Activated T-cell treated with anti-CD3 and anti-CD28 coated beads, Interleukin-2, amount 50 U/mL, for 48 hours (primary cell): ENCODE measurements at places on chromosomes 7 and 10.

DNA sequence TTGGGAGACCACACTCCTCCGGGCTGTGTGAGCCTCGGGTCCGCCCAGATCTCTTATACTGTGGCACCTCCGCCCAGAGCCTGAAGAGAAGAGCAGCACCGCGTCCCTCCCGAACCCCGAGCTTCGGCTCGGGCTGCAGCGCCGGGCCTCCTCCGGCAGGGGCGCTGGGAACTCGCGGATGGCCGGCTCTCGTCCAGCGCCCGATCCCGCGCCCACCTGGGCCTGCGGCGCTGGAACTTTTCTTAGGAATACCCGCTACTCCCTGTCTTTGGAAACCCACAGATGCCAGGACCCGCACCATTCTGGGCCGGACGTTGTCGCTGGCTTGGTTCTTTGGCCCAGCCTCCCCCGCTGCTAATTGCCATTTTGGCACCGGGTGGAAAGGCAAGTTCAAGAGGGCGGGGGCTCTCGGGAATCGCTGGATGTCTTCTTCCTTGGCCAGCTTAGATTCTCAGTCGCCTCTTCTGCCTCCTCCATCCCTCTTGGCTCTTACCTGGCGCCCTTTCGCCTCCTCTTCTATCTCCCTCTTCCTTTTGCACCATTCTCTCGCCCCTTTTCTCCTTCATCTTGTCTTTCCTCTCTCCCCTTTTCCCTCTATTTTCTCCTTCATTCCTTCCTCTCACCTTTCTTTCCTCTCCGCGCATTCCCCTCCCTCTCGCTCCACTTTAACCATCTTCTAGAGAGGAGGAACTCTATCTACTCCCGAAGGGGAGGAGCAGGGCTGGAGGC is 2.1 kb upstream of the SORCS3 start:
- DNase-seq, result peak; percentile 20

- no peak for DNase-seq
Measured at GRCh38 chr7:150489782-150490181, 24.9 kb upstream of the GIMAP7 start.

GRCh38 chr7:82124445-82124844 is 319.1 kb downstream of the CACNA2D1 start:
- DNase-seq, result no peak

- no peak for DNase-seq
Measured at GRCh38 chr7:22357311-22358175, 589 bp upstream of the RAPGEF5 start.

DNA sequence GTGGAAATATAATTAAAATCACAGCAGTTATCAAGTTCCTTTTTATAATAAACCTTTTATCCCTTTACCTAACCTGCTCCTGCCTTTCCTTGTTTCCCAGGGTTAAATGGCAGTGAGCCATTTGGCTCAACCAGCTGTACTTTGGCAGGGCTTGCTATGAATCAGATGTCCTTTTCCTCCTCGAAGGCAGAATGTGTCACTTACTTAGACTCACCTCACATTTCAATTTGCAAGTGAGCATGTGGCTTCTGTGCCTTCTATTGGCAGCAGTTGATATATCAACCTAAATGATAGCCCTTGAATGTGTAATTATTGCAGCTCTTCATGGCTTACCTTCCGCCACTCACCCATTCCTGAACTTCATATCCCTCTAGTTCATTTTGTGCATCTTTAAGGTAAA is 301.7 kb downstream of the CSTF2T start:
- DNase-seq, result no peak

GRCh38 chr7:139548302-139549028 is 25.0 kb downstream of the CLEC2L start:
- DNase-seq, result no peak

DNA sequence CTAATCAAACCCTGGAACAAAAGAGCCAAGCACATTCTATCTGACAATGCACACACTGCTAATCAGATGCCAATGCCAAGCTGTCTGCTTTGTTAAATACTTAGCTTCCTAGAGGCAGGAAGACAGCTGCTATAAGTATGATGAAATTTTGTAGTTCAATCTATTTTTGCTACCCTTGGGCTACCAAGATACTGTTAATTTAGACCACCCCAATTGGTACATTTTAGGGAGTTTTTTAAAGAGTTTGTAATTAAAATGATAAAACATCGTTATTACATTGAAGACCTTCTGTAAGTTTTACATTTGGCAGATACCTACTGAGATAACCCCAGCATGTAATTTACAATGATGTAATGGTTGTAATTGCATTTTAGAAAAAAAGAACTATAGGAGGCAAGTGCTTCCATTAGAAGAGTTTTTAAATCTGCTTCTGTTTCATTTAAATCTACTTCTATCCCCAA is 268.5 kb downstream of the ADK start:
- no peak for DNase-seq

DNA sequence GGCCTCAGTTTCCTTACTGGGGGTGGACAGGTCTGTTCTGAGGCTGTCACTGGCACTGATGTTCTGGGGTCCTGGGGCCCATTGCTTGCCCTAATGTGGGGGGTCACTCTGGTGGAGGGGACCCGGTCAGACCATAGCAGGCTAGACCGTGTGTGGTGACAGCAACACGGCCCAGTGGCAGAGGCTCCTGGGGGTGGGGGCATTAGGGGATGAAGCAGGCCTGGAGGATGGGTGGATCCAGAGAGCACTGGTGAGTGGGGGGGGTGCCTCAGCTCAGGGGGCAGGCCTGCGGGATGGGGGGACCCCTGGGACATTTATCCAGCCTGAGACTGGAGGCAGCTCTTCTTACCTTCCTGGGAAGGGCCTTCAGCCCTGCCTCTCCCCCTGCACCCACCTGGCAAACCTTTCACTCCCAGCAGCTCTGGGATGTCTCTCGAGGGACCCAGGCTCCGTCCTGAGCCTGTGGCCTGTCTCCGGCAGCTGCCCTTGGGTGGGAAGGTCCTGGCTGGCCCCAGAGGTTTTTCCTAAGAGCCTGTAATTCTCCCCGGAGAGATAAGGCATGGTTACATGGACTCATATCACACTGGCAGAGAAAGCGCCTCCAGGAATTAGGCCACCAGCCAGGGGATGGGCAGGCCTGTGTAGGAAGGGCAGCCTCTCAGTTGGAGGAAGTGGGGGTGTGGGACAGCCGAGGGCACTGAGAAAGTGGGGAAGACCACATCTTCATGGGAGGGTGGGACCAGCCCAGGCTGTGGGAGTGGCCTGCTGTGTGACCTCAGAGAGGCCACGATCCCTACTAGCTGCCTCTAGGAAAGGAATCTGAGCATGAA is 147.7 kb downstream of the UBE2H start:
- DNase-seq, result no peak

DNA sequence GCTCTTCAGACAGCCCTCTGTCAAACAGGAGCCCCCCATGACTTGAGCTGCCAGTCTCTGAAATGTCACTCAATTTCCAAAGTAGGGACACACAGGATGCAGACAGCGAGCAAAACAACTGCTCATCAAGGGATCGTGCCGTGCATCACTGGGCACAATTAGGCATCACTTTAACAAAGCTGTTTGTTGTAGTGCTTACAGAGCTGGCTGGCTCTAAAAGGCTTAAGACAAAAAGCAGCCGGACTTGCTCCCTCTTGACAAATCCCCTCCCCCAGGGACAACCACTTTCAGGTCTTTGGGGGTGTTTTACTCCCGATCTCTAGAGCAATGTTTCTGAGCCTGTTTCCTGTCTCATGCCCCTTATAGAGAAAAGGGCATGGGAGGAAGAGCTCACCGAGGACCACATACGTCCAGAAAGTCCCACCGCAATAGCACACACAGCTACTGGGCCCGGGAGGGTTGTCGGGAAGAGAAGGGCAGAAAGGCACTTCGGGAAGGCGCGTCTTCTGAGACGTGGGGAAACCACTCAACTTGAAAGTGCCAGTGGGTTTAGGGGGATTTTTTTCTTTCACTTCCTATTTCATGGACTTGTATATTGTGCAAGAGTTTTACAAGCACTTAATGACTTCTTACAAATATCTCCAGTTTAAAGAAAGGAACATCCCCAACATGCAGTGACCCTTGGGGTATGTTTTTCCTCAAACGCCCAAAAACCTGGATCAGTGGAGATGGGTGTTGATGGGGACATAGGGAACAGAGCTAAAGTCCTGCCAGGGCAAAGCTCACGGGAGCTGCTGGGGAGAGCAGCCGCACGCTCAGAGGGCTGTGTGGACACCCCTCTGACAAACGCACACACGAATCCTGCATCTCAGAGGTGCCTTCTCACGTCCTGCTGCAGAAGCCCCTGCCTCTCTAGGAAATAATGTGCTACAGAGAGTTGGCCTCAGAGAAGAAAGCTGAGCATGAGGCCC is 27.1 kb downstream of the LRRC20 start:
- peak; percentile 41 for DNase-seq

DNA sequence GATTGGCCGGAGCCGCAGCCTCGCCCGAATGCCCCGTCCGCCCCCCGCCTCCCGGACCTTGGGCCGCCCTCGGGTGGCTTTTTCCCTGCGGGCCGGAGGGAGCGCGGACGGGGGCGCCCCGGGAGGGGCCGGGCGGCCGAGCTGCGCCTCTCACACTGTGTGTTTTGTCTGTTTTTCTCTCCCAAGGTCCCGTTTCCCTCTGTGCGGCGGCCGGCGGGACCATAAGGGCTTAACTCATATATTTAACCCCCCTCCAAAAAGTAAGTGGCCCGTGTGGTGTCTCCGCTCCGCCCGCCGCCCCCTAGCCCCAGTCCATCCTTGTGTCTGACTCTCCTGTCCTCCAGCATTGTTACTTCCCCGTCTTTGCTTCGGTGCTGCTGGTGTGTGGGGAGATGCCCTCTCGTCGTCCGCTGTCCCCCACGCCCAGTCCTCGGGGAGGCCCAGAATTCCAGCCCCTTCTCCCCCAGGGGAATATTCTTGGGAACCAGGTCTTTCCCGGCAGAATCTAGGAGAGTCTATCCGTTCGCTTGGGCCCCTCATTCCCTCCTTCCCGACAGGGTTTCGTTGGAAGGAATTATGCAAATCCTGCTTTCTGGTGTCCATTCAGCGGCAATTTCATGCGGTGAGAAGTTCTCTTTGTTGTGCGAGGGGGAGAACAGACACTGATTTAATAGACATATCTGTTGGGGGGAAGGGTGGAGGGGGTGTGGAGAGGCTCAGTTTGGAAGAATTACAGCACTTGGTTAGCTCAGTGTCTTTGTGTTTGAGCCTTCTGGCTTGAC is 1.3 kb downstream of the LCOR start:
- DNase-seq, result peak; percentile 30

DNA sequence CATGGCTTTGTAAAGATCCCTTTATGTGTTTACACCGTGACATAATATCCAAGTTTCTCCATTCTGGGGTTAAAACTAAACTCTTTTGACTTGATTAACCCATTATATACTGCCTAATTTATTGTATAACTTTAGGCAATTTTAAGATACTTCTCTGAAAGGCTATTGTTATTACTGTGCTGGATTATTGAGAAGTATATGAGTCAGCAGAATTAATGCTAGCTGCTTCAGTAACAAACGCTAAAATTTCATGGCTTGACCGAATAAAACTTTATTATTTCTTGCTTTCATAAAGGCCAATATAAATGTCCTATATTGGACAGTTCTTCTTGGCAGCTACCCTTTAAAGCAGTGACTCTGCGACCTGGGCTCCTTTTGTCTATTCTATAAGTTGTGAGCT is 853.9 kb downstream of the SORCS3 start:
- no peak for DNase-seq

DNA sequence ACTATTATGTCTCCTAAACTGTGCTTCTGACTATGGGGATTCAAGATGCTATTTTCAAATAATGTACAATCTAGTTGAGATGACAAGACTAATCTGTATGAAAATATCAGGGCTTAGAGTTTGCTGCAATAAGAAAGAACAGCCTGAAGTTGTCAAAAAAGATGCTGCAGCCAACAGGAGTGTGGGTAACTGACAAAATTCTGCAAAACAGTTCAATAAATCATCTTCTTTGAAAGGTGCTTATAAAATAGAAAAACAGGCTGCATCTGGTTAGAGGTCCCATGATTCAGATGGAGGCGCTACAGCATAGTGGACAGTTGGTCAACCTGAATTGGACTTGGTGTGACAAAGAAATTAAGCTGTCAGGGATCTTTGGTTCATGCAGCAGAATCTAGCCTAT is 511.0 kb downstream of the XPNPEP1 start:
- DNase-seq, result no peak

DNA sequence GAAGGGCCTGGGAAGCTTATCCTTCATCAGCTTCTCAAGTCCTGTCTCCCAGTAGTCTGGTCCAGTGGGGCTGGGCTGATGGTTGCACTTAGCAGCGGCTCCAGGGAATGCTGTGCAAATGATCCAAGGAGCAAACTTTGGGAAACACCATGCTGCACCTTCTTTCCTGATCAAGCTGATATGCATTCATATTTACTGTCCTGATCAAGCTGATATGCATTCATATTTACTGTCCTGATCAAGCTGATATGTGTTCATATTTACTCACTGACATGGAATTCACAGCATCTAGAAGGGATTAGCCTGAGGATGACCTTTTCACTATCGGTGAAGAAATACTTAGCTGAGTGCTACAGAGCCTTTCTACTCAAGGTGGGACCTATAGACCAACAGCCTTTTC is 330.7 kb downstream of the BMPER start:
- no peak for DNase-seq

DNA sequence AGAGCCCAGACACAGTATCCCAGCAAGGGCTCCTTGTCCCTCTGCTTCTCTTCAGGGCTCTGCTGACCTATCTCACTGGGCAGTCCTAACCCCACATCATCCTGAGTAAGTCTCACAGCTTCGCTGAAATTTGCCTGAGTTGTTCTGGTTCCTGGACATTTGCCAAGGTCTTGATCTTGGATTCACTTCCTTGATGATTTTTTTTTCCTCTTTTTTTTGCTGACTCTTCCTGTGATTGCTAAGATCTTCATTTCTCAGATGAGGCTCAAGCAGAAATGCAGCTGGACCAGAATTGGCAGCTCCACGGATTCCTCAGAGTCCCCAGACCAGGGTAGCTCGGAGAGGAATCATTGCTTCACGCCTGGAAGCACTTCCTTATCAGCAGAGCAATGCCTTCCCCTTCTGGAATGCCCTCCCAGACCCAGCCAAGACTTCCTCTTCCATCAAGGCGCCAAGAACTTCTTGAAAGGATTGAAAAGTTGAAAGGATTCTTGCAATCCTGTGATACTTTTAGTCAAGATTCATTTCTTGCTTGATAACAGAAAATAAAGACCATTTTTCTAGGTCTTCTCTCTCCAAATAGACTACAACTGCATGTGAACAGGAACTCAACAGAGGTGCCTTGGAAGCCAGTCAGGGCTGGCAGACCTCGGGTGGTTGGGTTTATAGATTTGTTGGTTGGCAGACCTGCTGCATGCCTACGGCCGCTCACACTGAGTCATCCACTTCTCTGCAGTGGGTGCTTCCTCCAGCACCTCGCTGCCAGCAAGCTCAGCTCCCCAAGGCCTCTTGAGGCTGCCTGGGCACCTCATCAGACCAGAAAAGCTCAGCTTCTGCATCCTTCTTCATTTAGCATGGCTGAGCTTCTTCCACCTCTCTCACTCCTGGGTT is 8.8 kb upstream of the AFAP1L2 start:
- no peak for DNase-seq
